ENCODE measurements at places on chromosomes 3 and 15.
A peak's percentile ranks its signal among the peaks of the same experiment; 100 is the strongest.

- no peak for DNase-seq
These were observed 348.6 kb downstream of the NLGN1 start for GRCh38 chr3:173745952-173746682.

DNA sequence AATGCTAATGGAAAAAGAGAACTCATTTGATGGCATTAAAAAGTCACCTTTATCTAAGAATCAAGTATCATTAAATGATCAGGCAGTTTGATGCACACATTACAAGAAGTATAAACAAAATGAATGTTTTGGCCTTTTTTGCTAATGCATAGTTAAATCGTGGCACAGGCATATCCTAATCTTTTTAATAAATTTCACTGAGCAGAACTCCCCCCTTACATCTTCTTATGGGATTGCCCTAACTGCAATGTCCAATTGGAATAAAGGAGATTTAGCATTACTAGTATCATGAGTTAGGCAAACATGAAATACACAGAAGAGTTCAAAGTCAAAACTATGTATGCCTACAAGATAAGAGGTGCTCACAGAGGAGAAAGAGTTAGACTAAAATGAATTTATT is 32.7 kb downstream of the USF3 start:
- no peak for DNase-seq

GRCh38 chr3:141056751-141057171 is 5.6 kb downstream of the SPSB4 start:
- DNase-seq = peak; percentile 20

- DNase-seq = no peak
These were observed 87.5 kb downstream of the RORA start for GRCh38 chr15:61141497-61142125.

DNA sequence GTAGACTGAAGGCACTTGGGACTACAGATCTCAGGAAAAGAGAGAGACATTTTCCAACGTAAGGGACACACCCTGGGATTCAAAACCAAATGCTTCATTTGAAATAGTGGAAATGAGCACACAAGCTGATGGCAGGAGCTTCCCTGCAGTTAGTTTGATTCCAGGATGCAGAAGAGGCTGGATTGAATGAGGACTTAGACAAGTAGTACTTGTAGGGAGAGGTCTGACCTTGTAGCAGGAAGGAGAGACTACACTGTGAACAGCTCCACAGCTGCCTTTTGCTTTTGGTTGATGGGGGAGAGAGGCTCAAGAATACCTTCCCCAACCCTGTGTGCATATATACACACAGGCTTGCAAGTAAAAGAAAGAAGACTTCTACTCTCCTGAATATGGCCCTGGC is 51.5 kb downstream of the PDE8A start:
- DNase-seq = no peak

DNA sequence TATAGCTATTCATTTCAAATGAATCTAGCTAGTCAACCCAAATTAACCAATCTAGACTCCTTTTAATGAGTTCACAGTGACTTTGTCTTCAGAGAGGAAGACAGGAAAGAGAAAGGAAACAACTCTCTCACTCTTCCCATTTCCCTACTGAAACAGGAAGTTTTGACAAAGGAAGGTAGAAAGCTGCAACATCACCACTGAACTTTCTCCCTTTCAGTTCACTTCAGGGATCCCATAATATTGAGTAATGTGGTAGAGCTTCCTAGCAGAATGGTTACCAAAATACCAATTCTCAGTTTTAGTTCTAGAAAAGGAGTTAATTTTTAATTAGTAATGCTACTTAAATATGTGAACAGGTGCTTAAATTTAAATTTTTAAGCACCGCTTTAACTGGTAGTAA is 7.5 kb downstream of the VPS13C start:
- DNase-seq = no peak

- DNase-seq = no peak
These were observed 239.1 kb downstream of the ISL2 start for GRCh38 chr15:76575679-76576078.

DNA sequence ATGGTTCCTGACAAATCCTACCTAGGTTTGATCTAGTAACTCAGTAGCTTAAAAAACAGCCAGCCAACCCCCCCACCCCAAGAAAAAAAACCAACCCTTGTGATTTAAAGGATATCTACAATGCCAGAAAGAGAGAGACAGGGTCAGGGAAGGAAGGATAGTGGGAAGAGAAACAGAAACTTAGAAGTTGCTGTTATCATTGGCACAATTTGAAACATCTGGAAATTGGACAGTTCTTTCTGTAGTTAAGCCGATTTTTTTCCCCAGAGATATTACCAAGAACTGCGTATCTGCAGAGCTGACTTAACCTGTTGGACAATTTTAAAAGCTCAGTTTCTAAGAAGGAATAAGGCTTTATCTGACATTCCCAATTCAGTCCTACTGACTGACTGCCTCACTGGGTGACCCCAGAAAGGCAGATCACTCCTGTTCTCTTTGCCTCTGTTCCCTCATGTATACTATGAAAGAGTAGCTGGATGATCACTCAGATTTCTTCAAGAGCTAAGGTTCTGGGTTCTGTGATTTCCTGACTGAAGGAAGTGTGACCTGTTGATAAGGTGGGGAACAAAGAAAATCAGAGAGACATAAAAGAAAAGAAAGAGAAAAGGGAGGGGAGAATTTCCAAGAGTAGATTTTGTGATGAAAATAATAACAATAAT is 128.3 kb downstream of the MAP2K5 start:
- no peak for DNase-seq

DNA sequence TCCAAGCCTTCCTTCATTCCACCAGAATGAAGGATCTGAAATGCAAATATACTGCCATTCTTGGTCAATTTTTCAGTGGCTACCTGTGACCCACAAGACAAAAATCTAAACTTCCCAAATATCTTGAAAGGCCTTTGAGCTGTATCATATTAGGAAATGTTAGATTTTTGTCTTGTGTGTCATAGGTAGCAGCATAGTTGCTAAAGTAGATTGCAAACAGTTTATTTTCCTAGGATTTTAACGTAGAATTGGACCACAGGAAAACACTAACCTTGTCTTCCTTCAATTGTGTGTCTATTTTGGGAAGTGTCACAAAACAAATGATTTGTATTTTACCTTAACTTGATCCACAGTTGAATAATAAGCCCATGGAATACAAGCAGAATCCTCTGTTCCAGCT is 42.4 kb downstream of the CP start:
- DNase-seq = no peak

DNA sequence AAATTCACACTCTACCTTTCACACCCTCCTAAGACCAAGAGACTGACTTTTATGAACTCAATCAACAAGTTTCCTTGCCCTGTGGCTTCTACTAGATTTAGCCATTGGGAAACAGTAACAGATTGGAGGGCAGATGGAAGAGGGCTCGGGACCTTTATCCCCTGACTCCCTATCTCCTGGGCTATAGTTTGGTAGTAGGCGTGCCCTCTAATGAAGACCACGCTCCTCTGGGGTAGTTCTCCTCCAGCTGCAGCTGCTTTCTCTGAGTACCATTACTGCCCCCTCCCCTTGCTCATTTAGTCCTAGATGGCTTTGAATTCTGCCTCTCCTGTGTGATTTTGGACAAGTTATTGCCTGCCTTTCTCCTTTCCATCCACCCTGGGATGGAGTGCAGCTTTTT is 33.3 kb downstream of the FMN1 start:
- no peak for DNase-seq

DNA sequence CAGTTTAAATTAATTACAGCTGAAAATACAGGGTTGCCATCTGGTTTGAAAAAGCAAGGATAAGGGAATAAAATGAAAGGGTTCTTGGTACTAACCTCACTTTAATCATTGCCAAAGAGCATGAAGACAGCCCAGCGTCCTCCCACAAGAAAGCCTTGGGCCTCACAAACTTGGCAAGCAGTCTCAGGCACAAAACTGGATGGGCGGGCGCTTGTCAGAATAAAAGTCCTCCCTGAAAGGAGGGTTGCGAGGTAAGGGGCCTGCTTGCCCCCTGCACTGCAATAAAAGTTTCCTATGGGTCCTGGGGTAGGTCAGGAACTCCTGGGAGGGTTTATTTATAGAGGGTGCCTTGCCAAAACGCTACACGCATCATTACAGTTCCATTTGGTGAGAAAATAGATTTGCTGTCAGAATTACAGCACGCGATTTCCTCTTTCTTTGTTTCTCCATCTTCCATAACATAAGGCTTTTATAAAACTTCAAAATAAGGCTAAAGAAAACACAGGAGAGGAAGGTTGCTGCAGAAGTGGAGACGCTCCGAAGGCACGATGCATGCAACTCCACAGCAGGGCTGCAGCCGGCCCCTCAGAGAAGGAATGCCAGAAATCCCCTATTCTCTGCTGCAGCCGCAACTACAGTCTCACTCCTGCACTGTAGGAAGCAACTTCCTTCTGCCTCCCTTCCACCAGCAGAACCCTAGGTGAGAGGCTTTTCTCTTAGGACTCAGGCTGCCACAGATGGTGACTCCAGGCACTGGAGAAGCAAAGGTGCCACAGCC is 61.3 kb downstream of the VGLL4 start:
- peak; percentile 85 for DNase-seq

DNA sequence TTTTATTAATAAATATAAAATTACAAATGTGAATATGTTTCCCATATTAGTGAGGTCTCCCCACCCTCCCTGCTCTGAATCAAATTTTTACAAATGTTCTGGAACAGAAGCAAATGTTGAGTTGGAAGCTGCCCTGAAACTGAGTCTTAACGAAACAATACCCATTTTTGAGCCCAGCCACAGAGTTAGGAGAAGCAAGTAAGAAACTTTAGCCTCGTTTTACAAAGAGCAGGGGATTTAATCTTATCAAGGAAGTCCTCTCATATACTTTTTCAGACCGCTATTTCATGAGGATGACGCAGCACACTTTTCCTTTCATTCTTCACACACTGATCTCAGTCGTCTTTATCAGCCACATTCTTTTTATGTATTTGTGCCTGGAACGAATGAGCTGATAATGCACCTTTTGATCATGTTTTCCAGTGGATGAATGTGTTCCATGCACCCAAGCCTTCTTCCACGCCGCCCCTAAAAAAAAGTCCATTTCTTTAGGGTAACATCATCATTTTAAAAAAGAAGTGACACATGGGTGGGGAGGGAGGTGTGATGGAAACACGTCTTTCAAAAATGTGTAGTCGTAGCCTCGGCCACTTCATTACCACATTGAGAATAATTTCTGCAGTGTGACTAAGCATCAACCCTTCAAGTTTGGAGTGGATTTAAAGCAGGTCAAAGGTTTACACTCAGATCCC is 48.1 kb downstream of the SETMAR start:
- no peak for DNase-seq

DNA sequence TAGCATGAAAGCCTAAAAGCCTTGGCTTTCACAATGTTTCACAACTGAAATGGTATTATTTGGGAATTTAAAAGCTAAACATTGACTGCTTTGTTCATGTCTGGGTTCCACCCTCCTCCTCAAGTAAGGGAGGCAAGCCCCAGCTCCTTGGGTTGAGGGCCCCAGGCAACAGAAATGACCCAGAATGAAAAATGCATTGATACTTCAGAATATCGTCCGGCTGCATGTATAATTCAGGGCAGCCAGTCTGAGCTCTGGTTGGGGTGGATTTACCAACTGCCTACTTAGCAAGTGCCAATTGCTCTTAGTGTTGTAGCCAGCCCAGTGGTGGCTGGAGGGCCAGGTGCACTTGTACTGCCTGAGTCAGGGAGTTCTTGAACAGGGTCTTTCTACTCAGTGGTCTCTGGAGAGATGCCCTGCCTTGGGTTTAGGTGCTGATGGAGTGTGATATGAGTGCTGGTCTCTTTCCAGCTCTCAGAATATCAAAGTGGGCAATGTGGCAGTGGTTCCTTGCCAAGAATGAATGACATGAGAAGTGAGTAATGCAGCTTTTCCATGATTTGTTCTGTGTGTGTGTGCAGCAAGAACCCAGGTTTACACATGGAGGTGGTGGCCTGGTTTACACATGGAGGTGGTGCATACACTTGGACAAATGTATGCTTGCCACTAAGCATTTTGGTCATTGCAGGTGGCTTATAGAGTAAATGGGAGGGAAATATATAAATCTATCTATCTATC is 40.9 kb upstream of the ADAMTSL3 start:
- no peak for DNase-seq

Data from G401 (cell line).